Esophagus mucosa (tissue), 1 donor: ENCODE measurements at places on chromosomes 6 and 20.

GRCh38 chr20:39083761-39084160, 121.6 kb downstream of the DHX35 start:
- ATAC-seq: no peak

DNA sequence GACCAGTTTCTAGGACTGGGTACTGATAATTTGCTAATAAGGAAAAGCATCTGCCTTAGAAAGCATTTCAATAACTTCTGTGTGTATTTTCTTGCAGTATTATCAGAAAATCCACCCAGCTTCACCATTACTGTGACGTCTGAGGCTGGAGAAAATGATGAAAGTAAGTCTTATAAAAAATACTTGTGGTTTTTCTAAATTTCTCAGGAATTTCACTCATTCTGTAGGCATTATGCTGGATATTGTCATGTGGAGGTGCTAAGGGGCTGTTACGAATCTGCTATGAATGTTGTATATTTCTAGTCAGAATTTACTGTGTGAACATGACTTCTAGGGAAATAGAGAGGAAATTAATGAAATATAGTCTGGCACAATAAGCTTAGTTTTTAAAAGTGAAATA, 8.9 kb downstream of the RWDD1 start:
- ATAC-seq: no peak

DNA sequence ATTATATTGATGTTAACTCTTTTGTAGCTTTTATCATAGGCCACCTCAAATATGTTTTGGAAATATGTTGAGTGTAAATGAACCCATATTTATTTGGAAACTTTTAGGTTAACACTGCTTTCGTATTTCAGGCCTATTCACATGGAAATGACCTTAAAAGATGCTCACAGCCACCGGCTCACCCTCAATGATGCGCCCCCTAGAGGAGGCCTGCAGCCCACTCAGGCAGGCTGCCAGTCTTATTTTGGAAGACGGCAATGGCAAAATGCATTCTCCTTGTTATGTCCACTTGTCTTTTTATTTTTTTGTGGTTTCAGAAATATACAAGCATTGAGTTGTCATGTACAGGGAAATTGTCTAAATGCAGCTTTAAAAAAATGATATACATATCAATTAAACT, 869.7 kb downstream of the PHF3 start:
- ATAC-seq: no peak

DNA sequence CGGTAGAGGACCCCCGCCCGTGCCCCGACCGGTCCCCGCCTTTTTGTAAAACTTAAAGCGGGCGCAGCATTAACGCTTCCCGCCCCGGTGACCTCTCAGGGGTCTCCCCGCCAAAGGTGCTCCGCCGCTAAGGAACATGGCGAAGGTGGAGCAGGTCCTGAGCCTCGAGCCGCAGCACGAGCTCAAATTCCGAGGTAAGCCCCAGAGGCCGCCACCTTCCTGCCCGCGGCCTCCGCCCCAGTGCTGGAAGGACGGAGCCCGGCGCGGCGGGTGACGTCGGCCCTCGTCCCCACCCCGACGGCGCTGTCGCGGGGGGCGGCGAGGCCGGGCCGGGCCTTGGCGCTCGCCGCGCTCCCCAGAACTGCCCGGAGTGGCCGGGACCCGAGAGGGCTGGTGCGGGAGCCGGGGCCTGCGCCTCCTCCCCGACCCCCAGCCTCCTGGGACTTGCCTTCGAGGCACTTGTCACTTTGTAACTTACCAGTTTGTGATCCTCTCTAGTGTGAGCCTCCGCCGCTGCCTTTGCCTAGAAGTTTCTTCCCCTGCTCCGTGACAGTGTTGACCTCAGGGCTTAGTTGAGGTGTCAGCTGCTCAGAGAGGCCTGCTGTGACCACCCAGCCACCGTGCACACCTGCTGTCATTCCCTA, 417 bp downstream of the VAPB start:
- ATAC-seq: peak; percentile 64

DNA sequence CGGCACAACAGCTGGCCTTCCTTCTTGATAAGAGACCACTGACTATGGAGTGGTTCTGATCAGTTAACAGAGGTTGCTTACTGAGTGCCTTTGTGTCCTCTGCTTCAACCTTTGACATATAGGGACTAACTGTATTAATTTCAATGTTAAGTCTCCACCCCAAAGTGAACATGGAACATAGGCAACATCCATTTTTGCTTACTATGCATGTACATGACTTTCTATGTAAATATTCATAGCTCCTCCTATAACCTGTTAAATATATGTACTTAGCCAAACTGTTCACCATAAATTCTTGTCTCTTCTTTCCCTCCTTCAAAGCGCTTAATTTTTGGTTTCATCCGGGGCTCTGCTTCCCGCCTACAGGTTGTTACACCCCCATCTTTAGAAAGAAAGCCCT, 334.8 kb downstream of the EPM2A start:
- ATAC-seq: no peak

GRCh38 chr6:46044881-46045617, 29.4 kb upstream of the CLIC5 start:
- ATAC-seq: peak; percentile 89
